ENCODE measurements at places on chromosomes 13 and 19.

DNA sequence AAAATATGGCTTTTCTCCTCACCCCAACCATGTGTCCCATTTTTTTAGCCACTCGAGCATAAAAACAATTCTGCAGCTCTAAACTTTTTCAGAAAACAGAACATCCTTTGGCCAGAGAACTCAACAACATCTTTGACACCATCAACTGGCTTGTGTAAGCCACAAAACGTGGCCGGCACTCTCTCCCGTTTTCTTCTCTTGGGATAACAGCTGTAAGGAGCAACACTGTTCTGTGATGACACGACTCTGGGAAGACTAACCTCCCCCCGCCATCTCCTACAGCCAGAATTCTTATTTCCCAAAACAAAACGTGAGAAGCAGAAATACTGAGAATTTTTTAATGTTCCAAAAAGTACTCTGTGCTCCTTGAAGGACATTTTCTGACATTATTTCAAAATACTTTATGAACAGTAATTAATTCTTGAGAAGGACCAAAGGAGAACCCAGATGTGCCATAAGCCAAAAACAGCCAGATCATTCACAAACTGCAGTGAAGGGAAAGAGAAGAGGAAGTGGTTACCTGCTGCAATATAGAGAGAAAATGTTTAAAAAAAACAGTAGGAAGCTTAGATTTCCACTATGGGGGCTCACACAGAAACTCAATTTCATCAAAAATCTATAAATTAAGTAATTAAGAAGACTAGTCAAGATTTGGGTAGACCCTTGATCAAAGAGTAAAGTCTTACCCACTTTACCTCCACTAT, 25.8 kb downstream of the COL4A1 start:
- DNase-seq, result no peak

DNA sequence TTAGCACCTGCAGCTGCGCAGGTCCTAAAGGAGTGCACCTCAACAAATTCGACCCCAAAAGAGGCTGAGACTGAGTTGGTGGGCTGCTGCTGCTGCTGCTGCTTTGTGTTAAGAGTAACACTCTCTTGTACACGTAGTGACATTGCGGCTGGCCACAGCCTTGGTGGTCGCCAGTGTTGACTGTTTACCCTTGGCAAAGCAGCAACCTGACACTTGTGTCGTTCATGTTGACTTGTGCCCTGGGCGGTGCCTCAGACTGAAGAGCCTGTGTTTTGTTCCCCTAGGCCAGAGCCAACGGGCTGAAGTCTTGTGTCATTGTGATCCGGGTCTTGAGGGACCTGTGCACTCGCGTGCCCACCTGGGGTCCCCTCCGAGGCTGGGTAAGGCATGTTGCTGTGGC, 22.4 kb upstream of the QTRT1 start:
- DNase-seq, result no peak

DNA sequence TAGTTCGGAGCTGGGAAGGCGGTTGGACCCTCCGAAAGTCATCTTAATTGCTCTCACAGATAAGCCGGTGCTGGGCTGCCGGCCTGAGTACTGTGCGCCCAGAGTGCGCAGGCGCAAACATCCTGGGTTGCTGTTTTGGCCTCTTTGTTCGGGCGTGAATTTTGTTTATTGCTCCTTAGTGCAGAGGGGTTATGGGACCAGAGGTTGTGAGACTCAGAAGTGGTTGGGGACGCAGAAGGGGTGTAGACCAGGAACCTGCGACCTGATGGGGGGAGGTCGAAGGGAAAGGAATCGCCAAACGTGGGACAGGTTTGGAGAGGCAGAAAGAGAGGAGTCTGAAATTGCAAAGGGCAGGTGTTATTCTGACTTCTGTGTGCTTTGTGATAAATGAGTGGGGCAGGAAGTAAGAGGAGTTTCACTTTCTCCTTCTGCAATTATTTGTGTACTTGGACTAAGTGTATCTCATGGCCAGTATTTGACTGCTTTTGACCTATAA, 607 bp upstream of the ZNF566 start:
- peak; percentile 96 for DNase-seq

GRCh38 chr19:29409076-29409862, 116.5 kb upstream of the VSTM2B start:
- no peak for DNase-seq

GRCh38 chr19:8578642-8579265, 1.5 kb upstream of the MYO1F start:
- peak; percentile 43 for DNase-seq

GRCh38 chr19:43692877-43693276, 22.9 kb upstream of the PLAUR start:
- no peak for DNase-seq

- DNase-seq, result no peak
Observed at GRCh38 chr19:6518145-6518911, 12.5 kb upstream of the TNFSF9 start.

GRCh38 chr13:29510651-29511084, 84.8 kb downstream of the SLC7A1 start:
- DNase-seq, result no peak

DNA sequence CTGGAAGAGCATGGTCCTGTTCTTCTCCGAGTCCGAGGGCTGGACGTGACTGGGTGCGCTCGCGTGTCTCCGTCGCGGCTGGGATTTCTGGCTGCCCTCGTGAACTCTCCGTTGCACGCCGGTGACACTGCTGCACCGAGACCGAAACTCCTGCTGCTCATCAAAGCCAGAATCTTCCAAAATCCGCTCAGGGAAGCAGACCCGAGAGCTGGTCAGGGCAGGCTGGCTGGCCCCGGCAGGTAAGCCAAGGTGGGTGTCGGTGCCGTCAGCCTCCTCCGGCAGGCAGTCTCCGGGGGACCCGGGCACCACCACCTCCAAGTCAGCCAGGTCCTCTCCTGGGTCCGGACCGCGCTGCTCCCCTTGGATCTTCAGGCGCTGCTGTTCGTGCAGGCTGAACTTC, 119.9 kb downstream of the TBC1D4 start:
- DNase-seq, result no peak

DNA sequence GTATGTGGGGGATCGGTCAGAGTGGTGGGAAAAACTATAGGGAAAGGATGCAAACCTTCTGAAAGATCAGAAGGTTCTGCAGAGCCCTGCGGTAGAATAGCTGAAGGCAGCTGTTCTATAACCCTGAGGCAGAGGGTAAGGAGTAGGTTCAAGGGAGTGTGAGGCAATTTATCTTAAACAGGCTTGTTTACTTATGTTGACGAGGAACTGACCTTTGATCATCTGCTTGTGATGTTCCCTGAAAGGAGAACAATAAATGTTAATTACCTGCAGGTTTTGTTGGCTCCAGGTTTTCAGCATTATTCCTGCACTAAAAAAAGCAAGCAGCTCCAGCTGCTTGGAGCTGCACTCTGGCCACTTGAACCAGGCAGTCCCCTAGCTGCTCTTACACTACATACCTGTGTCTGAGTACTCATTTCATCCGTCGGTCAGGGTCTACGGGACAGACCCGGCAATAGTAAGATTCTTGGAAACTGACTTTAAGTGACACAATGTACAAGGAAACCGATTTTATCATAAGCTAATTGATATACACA, 202.1 kb downstream of the TBC1D4 start:
- DNase-seq, result peak; percentile 14

- DNase-seq, result peak; percentile 55
Observed at GRCh38 chr19:51607920-51608562, 22.2 kb downstream of the SIGLEC5 start.

DNA sequence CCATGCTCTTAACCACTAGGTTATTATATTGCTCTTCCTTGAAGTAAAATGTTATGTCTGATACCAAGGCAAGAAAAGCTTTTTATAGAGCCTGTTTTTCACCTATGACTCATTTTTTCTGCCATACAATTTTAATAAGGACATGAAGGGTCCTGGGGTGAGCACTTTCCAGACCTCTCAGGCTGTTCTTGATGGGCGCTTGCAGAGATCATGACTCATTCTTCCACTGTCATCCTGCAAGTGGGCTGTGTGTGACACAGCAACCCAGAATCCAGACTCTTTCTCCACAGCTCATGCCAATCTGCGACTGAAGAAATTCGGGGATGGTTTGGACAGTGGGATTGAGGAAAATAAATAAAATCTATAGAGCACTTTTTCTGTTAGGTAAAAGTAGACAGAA, 506.7 kb upstream of the NBEA start:
- DNase-seq, result peak; percentile 75

GRCh38 chr13:49315756-49316482, 68.2 kb downstream of the CDADC1 start:
- DNase-seq, result no peak

DNA sequence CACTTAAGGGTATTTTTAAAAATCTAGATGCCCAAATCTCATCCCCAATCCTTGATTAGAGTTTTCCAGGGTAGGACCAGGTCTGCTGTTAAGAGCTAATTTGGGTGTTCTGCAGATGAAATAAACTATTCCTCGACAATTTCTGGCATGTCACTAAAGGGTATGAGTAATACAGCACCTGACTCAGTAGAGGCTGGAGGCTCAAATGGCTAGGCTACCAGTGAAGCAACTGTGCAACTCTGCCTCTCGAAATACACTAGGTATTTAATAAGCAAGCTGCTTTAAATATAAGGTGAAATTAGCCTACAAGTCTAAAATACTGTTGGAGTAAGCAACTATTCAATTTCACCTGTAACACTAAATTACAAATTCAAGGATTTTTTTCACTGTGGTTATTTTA, 1.5 kb downstream of the RNF6 start:
- peak; percentile 68 for DNase-seq

DNA sequence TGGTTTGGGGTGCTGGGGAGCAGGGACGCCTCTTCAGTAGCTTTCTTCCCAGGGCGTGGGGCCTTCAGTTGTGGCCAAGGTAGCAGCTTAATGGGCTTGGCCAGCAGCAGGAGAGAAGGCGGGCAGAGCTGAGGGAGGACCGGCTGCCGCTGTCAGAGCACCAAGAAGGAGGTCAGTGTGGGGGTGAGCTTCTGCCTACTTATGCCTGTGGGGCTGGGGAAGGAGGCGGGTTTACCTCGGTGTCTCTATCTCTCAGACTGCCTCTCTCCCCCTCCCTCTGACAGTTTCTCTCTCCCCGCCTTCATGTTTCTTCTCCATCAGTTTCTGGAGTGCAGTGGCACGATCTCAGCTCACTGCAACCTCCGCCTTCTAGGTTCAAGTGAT, at the start of gene CAPN12:
TSS of gene CAPN12 (minus strand) at position 177 of the 384 bp plus-strand sequence. CDS start 309 bp downstream, outside the sequence.
- DNase-seq, result no peak

GRCh38 chr13:93398167-93399035, 171.8 kb downstream of the GPC6 start:
- peak; percentile 89 for DNase-seq

DNA sequence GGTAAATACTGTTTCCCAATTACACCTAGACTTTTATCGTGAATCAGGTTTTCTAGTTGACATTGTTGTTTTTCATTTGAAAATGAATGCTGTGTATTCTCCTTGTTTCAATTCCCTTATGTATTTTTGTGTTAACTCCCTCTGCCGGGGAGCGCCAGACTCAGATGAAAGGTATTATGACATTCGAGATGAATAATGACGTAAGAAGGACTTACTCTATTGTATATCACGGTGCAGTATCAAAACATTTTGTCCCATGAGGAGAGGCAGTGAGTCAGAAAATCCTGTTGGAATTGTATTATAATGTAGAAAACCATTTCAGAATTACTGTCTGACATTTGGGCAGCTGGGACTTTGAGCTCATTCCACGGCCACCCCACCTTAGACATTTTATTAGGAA, 61.6 kb downstream of the LRCH1 start:
- peak; percentile 88 for DNase-seq

DNA sequence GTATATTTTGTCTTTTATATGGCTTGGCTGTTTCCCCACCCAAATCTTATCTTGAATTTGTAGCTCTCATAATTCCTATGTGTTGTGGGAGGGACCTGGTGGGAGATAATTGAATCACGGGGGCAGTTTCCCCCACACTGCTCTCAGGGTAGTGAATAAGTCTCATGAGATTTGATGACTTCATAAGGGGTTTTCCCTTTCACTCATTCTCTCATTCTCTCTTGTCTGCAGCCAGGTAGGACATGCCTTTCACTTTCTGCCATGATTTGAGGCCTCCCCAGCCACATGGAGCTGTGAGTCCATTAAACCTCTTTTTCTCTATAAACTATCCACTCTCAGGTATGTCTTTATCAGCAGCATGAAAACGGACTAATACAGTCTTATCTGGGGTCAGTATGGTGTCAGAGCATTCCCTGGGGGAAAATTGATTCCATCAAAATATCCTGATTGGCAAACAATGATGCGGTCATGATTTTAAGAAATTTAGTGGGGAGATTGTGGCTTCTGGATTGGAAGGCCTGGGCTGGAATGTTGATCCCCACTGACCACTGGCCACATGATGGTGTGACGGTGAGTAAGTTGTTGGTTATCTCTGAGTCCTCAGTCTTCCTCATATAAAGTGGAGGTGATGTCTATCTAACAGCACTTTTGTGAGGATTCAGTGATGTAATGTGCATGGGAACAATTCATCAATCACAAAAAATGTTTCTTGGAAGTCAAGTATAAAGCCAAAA, 27.5 kb upstream of the ANKRD10 start:
- DNase-seq, result peak; percentile 72

DNA sequence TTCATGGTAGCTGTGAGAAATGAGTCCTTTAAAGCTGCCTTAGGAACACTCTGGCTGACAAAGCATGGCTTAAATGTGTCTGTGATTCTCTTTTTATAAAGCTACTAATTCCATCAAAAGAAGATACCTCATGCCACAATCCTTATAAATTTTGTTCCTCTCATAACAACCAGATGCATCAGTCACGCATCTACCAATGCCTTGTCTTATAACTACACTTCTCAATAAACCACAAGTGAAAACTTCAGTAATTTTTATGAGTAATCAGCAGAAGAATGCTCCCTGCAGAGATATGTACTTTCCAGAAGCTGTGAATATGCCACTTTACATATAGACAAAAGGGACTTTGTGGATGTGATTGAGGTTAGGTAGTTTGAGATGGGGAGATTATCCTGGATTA, 147.8 kb downstream of the SUCLA2 start:
- peak; percentile 6 for DNase-seq

- DNase-seq, result no peak
Observed at GRCh38 chr13:35648201-35648600, 171.7 kb upstream of the MAB21L1 start.

DNA sequence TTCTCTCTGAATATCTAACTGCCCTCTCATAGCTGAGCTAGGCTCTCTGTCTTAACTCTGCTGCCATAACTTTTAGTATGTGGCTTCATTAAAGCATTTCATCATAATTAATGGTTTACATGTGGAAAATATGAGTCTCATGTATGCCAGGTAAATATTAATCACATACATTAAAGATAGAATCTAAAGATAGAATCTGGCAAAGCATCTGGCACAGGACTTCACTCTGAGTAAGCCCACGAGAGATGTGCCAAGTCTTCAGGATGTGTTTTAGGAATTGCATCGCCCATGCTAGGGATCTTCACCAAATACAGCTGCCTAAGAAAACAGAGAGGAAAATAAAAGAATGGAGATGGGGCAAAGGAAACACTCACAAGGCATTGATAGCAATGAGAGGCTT, 285.8 kb downstream of the DIAPH3 start:
- no peak for DNase-seq

GRCh38 chr19:6226444-6227155, 53.2 kb downstream of the MLLT1 start:
- DNase-seq, result no peak

GRCh38 chr19:32308431-32309077, 36.9 kb upstream of the ZNF507 start:
- DNase-seq, result peak; percentile 11

GRCh38 chr19:31102674-31103073, 246.6 kb downstream of the TSHZ3 start:
- DNase-seq, result no peak

GRCh38 chr13:30618930-30619279, 1.2 kb downstream of the USPL1 start:
- DNase-seq, result no peak

GRCh38 chr13:84567848-84568247, 685.6 kb upstream of the SLITRK1 start:
- no peak for DNase-seq

- DNase-seq, result peak; percentile 76
Observed at GRCh38 chr13:93723316-93723715, 496.7 kb downstream of the GPC6 start.

- no peak for DNase-seq
Observed at GRCh38 chr19:31419871-31420445, 70.7 kb upstream of the TSHZ3 start.

Measured in amniotic epithelial cell (primary cell).